ENCODE measurements at places on chromosomes 2 and 18.
A peak's percentile ranks its signal among the peaks of the same experiment; 100 is the strongest.

DNA sequence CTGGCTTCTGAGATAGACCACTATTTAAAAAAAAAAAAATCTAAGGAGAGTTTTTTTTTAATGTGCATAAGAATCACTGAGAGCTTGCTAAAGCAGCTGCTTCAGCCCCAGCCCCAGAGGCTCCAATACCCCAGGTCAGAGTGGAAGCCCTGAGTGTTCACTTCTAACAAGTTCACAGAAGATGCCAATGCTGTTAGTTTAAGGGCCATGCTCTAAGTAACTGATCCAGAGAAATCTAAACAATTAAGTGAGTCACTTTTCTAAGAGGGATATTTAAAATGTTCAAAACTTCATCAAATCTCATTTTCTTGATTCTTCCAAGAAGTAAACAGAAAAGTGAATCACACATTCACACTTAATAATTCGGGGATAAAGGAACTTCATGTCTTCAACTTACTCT lies 126.4 kb upstream of the CD226 start:
- DNase-seq = no peak

- DNase-seq = no peak
Observed at GRCh38 chr2:16256601-16257321, 316.4 kb downstream of the MYCN start.

- no peak for DNase-seq
Observed at GRCh38 chr18:5998166-5998881, 103.0 kb upstream of the TMEM200C start.

- no peak for DNase-seq
Observed at GRCh38 chr2:198008230-198008629, 203.8 kb downstream of the PLCL1 start.

GRCh38 chr2:120678251-120678650 lies 57.4 kb upstream of the GLI2 start:
- peak; percentile 25 for DNase-seq

DNA sequence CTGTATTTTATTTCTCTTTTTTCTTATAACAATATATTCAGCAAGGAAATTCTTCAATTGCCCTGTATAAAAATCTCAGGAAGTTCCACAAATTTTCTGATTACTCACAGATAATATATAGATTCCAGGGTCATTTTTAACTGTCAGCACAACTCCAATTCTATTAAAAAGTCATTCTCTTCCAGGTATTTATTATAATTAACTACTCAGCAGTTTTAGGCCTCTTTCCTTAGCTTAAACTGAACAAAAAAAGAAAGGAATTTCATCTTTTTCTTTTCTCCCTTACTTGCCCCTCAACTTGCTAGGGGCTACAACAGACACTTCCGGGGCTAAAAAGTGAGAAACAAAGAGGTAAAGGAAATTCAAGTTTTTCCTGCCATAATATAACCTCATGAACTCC lies 358.9 kb upstream of the LRATD1 start:
- no peak for DNase-seq

GRCh38 chr2:17171446-17172049 lies 346.7 kb downstream of the RAD51AP2 start:
- DNase-seq = no peak

- DNase-seq = no peak
Observed at GRCh38 chr2:223586261-223586660, 15.9 kb downstream of the SCG2 start.

- no peak for DNase-seq
Observed at GRCh38 chr2:3986063-3986462, 282.7 kb downstream of the DCDC2C start.

GRCh38 chr2:117850015-117850414 lies 35.5 kb downstream of the DDX18 start:
- DNase-seq = no peak

GRCh38 chr18:48724939-48725338 lies 186.1 kb downstream of the CTIF start:
- no peak for DNase-seq

DNA sequence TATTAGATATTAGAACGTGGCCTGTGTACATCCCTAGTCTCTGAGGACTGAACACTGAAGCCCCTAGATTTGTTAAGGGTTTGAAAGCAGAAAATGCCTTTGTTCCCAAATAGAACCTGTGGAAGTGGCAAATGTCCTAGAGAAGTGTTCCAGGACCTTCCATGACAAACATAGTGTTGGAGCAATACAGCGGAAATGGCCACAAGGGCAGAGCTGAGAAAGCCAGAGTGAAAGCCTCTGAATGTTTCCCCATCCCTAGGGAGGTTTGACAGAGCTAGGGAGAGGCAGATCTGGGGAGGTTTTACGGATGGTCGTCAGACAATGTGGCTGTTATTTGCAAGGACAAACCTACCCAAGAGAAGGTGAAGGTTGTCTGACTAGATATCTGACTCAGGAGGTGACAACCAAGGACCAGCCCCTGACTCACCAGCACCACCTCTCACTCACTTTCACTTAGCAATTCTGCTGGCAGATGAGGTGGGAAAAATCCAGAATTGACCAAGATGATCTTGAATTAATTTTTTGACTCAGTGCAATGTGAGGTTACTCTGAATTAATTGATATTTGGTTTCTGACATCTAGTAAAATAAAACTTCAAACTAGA lies 24.1 kb downstream of the RBM43 start:
- DNase-seq = no peak

- DNase-seq = no peak
Observed at GRCh38 chr2:168158586-168158985, 88.8 kb downstream of the STK39 start.

- DNase-seq = no peak
Observed at GRCh38 chr2:216696751-216697560, 1.6 kb upstream of the IGFBP5 start.

Data from HFF-Myc (cell line).